ENCODE measurements at places on chromosomes 13 and 19. TPM values are rescaled to one million over a fixed set of nuclear protein-coding genes. Genes with fewer than 3 reads are reported as not detected.
A peak's percentile ranks its signal among the peaks of the same experiment; 100 is the strongest.

- DNase-seq, result no peak
These were observed 41.5 kb downstream of the FOXO1 start for GRCh38 chr13:40624986-40625385.

- DNase-seq, result no peak
These were observed 220.8 kb downstream of the COG6 start for GRCh38 chr13:39876258-39876657.

MLLT1 gene
- total RNA-seq, result 21.2 TPM

DNA sequence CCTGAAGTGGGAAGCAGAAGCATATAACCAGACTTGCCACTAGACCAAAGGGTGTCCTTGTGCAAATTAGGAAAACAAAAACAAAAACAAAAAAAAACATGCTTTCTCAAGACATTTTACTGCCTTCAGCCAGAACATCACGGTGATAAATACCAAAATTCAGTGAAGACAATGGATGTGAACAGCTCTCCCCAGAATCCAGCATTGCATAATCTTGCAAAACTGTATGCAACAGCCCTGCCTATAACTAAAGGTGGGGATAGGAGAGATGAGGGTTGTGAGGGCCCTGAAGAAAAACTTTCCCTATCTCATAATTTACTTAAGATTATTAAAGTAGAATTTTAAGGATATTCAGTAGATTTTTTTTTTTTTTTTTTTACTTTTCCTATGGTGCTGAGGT lies 24.9 kb upstream of the NDFIP2 start:
- DNase-seq, result no peak

- no peak for DNase-seq
These were observed 33.2 kb upstream of the F7 start for GRCh38 chr13:113072376-113072775.

CGB5 gene
- total RNA-seq, result not detected

DNA sequence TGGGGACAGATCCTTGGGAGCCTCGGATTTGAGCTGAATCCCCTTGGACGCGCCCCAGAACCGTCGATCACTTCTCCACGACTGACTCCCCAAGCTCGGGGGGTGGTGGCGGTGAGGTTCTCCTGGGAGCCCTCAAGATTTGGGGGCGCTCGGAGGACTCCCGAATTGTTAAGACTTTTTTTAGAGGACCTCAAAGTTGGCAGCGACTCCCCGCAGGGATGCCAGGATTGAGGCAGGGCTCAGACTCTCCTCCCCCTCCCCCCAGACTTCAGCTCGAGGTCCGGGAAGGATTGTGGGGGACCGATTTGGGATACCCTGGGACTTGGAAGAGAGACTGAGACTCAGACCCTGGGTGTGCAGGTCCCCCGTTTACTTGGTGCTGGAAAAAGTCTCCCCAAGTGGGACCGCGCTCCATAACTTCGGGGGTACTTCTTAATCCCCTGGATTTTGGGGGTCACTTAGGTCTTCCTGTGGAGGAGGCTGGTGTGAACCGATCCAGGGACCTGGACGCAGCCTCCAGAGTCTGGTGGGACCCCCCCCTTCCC lies 665 bp downstream of the VASP start:
- peak; percentile 61 for DNase-seq

GRCh38 chr19:43690890-43691289 lies 20.9 kb upstream of the PLAUR start:
- DNase-seq, result no peak

DNA sequence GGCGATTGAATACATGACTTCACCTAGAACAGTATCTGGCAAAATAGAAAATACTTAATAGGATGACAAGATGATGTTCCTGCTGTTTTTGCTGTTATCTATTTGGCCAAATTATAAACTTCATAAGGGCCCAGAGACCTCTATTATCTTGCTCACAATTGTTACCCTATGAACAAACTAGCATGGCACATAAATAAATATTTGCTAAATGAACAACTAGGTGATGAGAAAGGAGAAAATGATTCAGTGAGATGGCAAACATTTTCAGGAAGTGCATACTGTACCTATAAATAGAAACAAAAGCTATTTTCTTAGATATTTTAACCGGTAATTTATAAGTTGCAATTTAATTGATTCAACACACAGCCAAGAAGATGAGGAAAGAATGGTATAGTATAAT lies 78.4 kb downstream of the FAM216B start:
- DNase-seq, result no peak

DHDH gene
- not detected for total RNA-seq

DNA sequence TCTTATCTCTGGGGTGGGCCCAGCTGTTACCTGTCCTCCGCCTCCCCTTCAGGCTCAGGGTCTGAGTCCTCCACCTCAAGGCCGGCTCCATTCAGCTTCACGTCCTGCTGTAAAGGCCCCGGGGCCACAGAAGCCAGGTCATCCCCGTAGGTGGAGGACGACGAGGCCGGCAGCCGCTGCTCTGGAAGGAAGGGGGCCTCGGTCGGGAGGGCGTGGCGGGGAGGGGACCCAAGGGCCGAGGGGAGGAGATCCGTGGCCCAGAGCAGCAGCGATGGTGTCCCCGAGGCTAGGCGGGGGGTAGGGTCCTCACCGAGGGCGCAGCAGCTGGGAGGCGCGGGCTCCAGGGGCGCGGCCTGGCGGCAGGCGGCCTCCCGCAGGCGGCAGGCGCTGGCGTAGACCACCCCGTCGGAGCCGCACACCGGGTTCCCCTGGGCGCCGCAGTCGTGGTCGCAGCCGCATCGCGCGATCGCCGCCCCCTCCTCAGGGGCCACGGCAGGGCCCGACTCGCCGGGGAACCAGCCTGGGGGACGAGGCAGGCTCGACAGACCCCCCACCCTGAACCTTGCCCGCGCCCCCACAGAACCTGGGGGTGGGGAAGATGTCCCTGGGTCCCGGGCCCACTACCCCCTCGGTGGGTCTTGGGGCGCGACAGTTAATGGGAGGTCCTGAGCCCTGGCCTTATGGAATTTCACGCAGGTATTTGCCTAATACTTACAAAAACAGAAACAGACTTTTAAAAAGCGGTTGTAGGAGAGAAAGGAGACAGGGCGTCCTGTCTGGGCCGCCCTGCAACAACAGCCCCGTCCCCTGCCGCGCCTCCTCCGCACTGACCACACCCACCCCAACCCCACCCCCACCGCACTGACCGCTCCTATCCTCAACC lies 7.6 kb downstream of the F2RL3 start:
- no peak for DNase-seq

DNA sequence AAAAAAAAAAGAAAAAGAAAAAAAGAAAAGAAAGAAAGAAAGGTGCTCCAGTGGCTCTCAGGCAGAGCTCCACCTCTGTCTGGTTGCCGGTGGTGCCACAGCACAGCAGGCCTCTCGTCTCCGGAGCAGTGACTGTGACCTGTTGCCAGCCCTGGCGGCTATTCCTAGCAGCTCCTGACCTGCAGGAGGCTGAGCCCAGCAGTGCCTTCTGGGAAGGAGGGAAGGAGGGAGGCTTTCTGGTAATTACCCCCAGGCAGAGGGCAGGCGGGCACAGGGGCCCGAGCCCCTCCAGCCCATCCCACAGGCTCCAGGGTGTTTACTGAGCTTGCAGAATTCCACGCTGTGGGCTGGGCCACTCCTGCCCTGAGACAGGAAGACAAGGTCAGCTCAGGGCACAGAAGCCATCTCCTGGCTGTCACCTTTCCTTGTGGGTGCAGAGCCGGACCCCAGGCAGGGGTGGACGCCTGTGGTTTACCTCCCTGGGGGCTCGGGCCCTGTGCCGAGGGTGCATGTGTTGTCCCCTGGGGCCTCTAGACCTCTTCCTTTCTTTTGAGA lies 77.9 kb downstream of the GNG7 start:
- peak; percentile 70 for DNase-seq

DNA sequence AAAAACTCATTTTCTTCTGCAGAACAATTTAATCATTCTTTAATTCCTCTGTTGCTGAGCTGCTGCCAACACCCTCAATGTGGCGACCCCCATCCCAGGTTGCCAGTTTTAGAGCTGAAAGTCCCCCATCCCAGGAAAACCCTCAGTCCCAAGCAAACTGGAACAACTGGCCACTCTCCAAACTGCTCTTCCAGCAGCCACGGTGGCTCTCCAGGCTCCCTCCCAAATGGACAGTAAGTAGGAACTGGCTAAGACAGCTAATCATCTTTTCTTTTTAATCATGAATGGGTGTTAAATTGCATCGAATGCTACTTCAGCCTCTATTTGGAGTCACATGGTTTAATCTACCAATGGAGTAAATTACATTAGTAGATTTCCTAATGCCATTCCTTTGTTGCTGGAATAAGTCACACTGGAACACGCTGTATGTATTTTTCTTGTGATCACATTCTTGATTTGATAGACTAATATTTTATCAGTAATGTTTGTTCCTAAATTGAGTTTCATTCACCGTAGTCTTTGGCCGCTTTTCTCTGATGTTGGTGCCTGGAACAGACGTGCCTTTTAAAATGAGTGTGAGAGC lies 33.7 kb upstream of the VSTM2B start:
- no peak for DNase-seq

Measured in Peyer's patch (tissue), 4 donors.